ENCODE measurements at places on chromosomes 1 and 21.

GRCh38 chr1:33249422-33249821, 6.9 kb upstream of the ZNF362 start:
- DNase-seq = no peak

- no peak for DNase-seq
Observed at GRCh38 chr21:38669186-38669585, 136.5 kb upstream of the ETS2 start.

DNA sequence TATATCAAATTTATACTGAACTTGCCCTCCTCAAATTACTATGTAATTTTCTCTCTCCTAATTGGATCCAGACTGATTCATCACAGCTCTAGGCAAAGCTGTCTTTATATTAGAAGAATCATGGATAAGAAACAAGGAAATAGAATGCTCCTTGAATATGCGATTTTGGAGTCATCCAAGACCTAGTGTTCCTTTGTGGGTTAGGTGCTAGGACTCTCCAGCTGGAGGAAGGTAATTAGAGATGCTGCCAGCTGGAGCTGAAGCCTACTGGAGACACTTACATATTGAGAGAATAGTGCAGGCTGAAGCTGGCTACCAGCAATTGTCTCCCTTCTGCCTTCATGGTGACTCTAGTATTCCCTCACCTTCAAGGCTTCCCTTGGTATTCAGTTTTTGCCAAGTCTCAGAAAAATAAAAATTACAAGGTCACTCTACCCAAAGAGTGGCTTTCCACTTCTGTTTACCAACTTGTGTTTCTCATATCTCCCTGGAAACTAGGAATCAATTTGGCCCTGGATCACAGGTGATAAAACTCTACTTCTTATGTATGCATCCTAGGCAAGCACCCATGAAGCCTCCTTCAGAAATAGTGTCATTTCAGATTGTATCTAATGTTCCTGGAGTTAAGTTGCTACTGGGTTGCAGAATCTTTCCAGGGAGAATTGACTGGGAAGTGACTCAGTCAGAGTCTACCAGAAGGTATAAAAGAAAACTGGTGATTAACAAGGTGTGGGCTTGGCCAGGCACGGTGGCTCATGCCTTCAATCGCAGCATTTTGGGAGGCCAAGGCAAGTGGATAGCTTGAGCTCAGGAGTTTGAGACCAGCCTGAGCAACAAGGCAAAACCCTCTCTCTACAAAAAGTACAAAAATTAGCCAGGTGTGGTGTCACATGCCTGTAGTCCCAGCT, 24.4 kb upstream of the DOCK7 start:
- DNase-seq = no peak

GRCh38 chr21:35011681-35012080, 37.4 kb downstream of the RUNX1 start:
- no peak for DNase-seq

- no peak for DNase-seq
Observed at GRCh38 chr1:107895403-107896191, 69.4 kb downstream of the VAV3 start.

- DNase-seq = no peak
Observed at GRCh38 chr1:153340356-153340755, 8.3 kb downstream of the PGLYRP4 start.

- DNase-seq = no peak
Observed at GRCh38 chr21:29078869-29079767, 5.7 kb upstream of the CCT8 start.

GRCh38 chr1:55088413-55088812, 49.1 kb downstream of the PCSK9 start:
- no peak for DNase-seq

- DNase-seq = no peak
Observed at GRCh38 chr1:147721716-147722115, 38.7 kb downstream of the GJA5 start.

DNA sequence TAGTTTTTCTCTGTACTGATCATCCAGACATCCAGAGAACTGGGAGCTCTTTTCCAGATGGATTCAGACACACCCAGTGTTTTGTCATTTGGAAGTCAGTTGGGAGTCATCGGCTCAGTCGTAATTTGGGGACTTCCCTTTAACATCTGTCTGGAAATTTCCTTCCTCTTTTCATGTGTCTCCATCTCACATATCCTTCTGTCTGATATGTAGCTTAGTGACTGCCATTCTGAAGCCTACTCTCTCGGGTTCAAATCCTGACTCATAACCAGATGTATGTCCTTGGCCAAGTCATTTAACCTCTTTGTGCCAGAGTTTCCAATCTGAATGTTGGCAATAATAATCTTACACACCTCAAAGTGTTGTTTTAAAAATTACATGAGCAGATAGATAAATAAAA, 3.0 kb downstream of the MORC3 start:
- no peak for DNase-seq

- no peak for DNase-seq
Observed at GRCh38 chr1:151887028-151887427, 22.3 kb downstream of the THEM4 start.

DNA sequence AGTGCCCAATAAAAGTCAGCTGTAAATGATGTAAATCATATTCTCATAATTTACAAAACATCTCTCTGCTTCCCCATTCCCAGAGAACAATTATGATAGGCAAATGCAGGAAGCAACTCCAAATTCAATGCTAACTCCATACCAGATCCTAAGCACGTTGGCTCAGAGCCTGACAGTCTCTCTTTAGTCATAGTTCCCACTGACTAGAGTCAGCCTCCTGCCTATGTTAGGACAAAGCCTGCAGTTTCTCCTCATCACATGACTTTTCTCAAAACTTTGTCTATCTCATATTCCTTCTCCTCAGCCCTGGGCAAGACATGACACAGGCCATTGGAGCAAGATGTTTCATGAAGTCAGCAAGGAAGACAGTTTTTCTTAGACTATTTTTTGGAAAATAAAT, 101.5 kb upstream of the COL24A1 start:
- DNase-seq = no peak

GRCh38 chr1:161190962-161191521, 7.8 kb downstream of the ADAMTS4 start:
- DNase-seq = no peak

- DNase-seq = peak; percentile 58
Observed at GRCh38 chr1:110188035-110188618, 22.0 kb upstream of the KCNC4 start.

GRCh38 chr21:38631206-38631605, 132.9 kb upstream of the ERG start:
- peak; percentile 38 for DNase-seq

Data from BJ (cell line).